Activated CD4-positive, alpha-beta T cell treated with anti-CD3 and anti-CD28 coated beads, Interleukin-2, Interleukin-6, amounts not matched to agents 100 ng/mL and 50 ng/mL, durations not matched to agents 16 hours and 8 hours (primary cell): ENCODE measurements at places on chromosomes 5 and 9.

- DNase-seq = no peak
Observed at GRCh38 chr9:77544546-77544945, 103.6 kb downstream of the GNA14 start.

GRCh38 chr5:58185801-58186200 is 274.1 kb downstream of the PLK2 start:
- no peak for DNase-seq

- no peak for DNase-seq
Observed at GRCh38 chr9:95482621-95483020, 34.1 kb downstream of the PTCH1 start.

- DNase-seq = no peak
Observed at GRCh38 chr5:35032356-35032755, 15.4 kb downstream of the AGXT2 start.

DNA sequence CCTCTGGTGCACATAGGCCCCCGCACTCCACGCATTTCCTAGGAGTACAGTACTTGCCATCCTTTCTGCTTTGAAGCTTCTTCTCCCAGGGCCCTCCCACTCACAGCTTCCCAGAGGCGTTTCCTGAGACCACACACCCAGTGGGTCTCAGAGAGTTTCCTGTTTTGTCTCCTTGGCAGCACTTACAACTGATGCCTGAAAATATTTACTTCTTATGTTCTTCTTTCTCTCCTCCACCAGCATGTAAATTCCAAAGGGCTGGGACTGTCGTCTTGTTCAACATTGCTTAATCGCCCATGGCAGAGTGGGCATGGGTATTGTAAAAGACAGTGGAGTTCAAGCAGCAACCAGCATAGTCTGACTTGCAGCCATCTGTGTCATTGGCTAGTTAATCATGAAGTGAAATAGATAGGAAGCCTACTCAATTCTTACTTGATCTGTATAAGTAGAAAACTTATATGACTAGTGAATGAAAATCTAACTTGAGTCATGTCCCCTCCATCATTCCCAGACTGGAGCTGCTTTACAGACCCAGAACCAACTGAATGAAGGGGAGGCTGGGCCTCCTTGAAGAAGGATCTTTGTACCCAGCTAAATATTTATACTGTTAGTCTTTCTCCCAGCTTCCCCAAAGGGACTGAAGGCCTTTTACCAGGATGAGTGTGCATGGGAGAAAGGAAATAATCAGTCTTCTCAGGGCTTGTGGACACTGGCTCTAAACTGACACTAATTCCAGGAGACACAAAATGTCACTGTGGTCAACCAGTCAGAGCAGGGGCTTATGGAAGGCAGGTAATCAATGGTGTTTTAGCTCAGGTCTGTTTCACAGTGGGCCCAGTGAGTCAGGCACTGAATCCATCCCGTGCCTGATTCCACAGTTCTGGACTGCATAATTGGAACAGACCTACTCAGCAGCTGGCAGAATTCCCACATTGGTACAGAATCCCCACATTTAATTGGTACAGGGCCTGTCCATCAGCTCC is 116.4 kb downstream of the SV2C start:
- DNase-seq = no peak

- no peak for DNase-seq
Observed at GRCh38 chr5:178542455-178542854, 47.7 kb downstream of the COL23A1 start.

- no peak for DNase-seq
Observed at GRCh38 chr5:135631391-135631790, 52.6 kb upstream of the CXCL14 start.

DNA sequence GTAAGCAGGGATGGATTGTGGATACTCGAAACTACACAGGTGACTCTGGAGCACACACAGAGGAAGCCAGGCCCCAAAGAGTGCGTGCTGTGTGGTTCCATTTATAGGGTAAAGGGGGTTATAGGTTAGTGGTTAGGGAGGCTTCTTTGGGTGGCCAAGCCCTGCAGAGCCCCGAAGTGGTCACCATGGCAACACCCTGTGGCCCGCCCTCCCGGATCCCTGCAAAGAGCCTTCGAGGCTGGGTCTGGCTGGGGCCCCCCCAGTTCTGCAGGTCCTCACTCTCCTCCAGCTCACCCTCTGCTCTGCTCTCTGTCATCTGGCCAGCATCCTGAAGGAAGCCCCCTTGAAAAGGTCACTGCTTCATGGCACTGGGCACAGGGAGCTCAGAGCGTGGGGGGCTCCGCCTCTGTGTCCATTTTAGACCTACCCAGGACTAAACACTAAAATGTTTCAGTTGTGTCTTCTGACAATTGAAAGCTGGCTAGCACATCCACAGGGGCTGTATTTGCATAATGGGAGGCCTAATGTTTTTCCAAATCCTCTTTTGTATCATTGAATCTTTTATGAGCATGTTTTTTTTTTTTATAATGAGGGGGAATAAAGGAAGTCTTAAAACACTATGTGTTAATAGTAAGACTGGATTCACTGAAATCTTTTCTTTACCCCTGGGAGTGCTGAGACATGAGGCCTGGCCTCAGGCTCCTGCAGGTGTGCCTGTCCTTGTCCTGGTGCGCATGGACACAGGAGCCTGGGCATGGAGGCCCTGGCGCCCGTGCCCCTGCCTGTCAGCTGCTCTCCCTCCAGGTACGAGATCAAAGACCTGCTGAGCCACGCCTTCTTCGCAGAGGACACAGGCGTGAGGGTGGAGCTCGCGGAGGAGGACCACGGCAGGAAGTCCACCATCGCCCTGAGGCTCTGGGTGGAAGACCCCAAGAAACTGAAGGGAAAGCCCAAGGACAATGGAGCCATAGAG is 55.3 kb downstream of the WNK2 start:
- DNase-seq = no peak

GRCh38 chr5:172493002-172493401 is 38.7 kb upstream of the SH3PXD2B start:
- DNase-seq = no peak
